NCI-H460 (cell line): ENCODE measurements at places on chromosomes 7 and 10. TPM values are rescaled to one million over a fixed set of nuclear protein-coding genes. Genes with fewer than 3 reads are reported as not detected.

DNA sequence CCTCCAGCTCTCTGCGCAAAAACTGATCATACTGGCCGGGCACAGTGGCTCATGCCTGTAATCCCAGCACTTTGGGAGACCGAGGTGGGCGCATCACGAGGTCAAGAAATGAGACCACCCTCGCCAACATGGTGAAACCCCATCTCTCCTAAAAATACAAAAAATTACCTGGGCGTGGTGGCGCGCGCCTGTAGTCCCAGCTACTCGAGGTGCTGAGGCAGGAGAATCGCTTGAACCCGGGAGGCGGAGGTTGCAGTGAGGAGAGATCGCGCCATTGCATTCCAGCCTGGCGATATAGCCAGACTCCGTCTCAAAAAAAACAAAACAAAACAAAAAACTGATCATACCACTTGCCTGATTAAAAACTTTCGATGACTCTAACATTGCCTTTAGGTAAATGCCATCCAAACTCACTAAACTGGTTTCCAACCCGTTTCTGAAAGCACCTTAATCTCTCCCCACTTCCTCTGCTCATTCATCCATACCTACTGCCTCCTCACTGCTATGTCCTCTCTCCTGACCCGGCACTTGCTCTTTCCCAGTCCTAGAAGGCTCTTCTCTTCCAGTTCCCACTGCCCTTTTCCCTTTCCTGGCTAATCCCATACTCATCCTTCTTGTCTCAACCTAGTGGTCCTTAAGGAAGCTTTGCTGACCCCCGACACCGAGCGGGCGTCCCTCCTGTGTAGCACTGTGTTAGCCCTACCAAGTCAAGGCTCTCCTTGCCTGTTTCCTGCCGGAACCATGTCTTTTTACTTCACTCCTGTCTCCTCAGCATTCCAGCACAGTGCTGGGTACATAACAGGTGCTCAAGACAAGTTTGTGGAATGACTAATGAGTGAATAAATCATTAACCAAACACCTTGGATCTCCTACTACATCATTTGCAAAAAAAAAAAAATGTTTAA lies 686 bp upstream of the MIOS start:
- DNase-seq = no peak

- DNase-seq = no peak
These were observed 151.6 kb upstream of the UNC5B start for GRCh38 chr10:71060476-71061426.

GRCh38 chr7:155351120-155351870 lies 53.6 kb downstream of the INSIG1 start:
- DNase-seq = no peak

DNA sequence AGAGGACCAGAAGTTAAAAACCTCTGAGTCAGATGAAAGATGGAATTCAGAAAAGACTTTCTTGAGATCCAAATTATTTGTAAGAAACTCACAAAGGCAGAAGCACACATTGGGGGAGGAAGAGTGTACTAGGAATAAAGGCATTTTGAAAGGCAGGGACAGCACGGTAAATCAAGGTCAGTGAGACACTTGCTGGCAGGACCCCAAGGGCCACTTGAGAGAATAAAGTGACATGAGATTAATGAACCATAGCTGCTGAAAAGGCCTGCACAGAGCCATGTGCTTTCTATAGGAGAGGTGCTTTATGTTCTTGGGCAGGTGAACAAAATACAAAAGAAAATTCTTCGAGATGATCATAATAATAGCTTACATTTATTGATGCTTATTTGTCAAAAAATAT lies 929.9 kb upstream of the MBL2 start:
- no peak for DNase-seq

DNA sequence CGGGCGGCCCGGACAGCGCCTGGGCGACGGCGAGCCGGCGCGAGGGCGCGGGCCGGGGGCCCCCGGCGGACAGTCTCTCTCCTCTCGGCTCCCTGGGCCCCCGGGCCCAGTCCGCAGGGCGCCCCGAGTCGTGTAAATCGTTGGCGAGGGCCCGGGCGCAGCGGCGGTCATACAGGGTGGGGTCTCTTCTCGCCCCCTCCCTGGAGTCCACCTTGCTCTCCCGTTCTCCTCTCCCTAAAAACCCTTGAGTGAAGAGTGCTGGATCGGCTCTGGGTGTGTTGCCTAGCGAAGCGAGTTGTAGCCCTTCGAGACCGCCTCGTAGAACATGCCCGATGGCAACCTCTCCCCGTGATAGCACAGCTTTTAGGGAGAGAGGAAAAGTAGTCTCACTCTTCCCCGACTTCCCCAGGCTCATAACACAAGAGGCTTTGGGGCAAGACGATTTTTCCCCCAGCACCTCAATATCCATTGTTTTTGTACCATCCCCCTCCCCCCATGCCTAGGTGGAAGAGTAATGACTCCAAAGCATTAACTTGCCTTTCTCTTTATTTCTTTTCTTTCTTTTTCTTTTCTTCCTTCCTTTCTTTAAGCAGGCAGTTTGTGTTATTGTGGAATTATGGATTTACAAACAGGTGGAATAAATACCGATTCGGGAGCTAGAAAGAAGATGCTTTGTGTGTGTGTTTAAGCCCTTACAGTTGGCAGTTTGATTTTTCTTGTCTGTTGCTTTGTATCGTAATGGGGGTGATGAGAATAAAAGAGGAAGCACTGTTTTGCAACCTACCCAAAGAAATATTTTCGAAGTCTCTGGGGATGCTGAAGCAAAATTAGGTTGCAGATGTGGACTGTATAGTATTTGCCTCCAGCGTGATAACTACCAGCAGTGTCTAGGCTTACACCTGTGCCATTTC lies 822 bp downstream of the SHOC2 start:
- DNase-seq = peak; percentile 34

GRCh38 chr7:111677848-111678247 lies 115.6 kb upstream of the IMMP2L start:
- no peak for DNase-seq

DNA sequence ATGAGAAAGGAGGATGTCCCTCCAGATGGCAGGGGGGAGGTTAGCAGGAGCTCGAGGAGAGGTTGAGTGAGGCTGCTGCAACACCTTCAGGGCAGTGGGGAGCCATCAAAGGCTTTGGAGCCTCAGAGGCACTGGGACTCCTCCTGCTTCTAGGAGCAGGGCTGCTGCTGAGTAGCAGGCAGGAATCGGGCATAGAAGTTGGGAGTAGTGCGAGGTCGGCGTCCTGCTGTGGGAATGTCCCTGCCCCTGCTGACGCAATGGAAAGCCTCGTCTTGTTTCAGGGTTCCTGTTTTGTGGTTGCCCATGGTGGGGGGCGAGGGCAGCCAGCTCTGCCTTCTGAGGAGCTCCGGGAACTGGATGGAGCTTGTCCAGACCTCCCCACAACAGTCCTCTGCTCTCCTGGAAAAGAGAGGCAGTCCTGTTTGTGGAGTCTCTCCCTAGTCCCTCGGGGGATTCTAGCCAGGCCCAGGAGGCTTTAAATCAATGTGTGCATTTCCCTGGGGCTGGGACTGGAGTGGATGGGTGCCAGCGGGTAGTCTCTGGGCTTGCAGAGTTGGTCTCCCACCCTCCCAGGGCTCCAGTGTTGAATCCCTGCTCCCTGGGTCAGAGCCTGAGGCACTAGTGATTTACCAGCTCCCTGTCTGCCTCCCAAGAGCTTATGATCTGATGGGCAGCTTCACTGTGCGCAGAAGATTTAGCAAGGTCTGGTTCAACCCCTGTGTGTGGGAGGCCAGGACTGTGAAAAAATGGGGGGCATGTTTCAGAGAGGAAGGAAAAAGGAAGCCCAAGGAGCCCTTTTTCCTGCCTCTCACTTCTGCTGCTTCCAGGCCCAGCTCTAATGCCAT lies 98.7 kb upstream of the PPIF start:
- no peak for DNase-seq

- no peak for DNase-seq
These were observed 139.3 kb downstream of the C1GALT1 start for GRCh38 chr7:7321681-7322080.

DNA sequence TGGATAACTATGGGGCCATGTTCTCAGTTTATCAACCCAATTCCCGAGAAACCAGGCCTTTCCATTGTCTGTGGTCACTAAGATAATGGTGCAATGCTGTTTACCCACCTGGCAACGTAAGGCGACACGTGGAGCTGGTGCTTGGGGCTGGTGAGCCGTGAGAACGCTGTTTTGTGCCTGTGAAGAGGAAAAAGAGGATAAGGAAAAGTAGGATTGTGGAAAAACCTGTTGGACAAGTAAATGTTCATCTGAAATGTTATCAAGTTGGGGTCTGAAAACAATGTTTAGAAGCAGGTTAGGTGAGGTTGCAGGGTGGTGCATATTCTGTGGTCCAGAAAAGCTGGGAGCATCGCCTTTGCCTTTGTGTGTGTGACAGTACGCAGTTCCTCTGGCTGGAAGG lies 88.5 kb downstream of the PPP1R17 start:
- DNase-seq = no peak

PSD gene
- 0.29 and 0.32 TPM in 2 replicates for total RNA-seq

- DNase-seq = no peak
These were observed 115.0 kb downstream of the TMEM26 start for GRCh38 chr10:61338146-61338545.

SDHAF3 gene
- 30.5 and 37.3 TPM in 2 replicates for total RNA-seq

DNA sequence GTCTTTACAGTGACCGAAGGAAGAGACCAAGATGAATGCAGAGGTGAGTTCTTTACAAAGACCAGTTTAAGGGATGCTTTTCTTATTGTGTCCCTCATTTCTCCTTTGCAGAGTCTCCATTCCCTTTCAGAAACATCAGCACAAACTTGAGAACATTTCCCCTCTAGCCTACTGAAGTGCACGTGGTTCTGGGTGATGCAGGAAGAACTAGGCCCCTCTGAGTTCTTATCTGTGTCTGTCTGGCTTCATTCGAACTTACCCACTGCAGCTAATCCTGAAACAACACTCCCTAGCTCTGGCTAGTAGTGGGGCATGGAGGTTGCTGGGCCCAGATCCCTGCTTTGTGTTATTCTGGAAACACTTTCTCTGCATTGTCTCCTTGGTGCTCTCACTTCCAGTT lies 12.6 kb downstream of the BLVRA start:
- no peak for DNase-seq

DNA sequence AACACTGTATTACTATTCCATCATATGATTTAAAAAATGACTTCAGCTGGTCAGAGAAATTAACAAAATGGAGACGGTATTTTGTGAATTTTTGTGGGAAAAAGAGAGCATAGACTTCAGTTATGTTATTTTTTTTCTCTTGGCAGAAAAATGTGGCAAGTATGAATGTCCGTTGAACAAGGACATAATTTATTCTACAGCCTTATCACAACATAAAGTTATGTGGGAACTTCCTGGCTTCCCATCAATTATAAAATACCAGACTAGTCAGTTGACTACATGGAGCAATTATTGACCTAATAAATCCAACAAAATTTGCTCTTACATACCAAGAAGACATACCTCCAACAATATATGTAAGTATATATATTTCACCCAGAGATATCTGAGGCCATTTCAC lies 88.6 kb upstream of the PPP1R3A start:
- no peak for DNase-seq

- peak; percentile 88 for DNase-seq
These were observed at the start of gene CBX3 for GRCh38 chr7:26201247-26202018. CBX3 (plus strand) TSS chr7:26201745; CDS start chr7:26202999, 1,254 bp downstream.

GRCh38 chr10:78981970-78982281 lies 86.8 kb upstream of the ZMIZ1 start:
- DNase-seq = no peak

- DNase-seq = no peak
These were observed 170.8 kb downstream of the DNAJC1 start for GRCh38 chr10:21832821-21833130.

DNA sequence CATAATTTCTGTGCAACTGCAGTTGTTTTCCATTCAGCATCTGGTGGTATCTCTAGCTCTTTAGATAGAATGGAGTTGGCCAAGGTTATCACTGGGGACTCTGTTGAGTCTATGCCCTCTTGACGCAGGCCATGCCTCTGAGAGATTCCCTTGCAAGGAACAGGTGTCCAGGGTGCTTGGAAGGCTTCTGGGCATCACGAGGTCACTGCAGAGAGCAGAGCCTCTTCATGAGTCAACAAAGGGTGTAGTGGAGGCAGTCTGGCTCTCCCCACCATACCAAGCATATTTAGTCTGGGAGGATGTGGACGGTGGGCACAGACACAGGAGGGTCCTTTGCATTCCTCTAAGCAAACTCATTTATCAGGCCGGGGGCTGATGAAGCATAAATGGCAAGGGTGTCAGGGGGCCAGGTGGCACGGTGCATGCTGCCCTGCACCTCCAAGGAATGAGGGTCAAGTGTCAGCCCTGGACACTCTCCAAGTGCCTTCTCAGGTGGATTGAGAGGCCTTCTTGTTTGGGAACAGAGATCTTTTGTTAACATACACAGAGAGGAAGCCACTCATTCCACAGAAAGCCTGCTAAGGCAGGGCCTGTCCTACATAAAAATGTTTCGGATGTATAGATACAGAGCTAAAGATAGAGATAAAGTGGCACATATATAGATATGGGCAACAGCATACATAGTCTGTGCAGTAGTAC lies 328.6 kb downstream of the INHBA start:
- DNase-seq = no peak

GRCh38 chr10:44910602-44911001 lies 535 bp upstream of the TMEM72 start:
- DNase-seq = no peak

GRCh38 chr10:47016564-47016963 lies 105.3 kb downstream of the PTPN20 start:
- DNase-seq = no peak

DNA sequence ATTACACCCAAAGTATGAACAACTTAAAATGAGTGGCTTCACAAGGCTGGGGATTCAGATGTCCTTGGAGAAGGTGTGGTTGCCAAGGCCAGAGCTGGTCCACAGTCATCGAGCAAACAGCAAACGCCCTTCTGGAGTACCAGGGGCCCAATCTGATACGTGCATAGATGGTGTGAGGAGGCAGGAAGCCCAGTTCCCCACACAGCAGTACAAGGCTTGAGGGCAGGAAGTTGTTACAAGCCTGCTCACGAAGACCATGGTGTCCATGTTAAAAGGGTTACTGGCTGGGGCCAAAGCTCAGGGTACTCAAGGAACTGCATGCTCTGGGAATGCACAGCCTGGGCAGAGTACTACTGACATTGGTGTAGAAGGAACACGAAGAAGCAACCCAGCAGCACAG lies 4.6 kb upstream of the ANKRD26 start:
- no peak for DNase-seq

GRCh38 chr7:37431413-37431812 lies 17.3 kb downstream of the ELMO1 start:
- no peak for DNase-seq

DNA sequence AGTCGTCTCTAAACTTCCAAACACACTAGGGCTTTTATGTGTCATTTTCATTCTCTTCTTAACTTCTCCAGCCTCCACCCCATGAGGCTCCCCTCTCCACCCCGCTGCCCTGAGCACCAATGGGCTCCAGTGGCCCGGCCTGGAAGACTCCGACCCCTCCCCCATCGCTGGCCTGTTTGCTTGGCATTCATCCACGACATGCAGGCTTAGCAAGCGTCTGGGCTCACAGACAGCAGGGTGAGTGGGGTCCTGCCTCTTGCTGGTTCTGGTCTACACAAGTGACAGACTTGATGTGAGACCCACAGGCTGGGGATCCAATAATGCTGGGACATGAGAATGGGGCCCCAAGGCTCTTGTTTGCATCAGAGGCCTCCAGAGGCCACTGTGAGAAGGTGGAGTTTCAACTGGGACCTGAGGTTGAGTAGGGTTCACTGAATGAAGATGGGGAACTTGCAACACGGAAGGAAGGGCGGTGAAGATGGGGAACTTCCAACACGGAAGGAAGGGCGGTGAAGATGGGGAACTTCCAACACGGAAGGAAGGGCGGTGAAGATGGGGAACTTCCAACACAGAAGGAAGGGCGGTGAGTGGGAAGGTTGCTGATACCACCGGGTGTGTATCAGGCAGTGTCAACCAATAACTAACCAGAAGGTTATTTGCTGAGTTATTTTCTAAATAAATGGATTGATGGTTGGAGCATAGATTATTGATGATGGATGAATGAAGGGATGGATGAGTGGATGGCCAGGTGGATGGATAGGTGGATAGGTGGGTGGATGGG lies 14.0 kb downstream of the KNDC1 start:
- no peak for DNase-seq
